Activated CD8-positive, alpha-beta memory T cell treated with anti-CD3 and anti-CD28 coated beads, Interleukin-2, amount 10 ng/mL, durations not matched to agents 7 days and 5 days (primary cell): ENCODE measurements at places on chromosomes 6 and 20. TPM values are rescaled to one million over a fixed set of nuclear protein-coding genes. Genes with fewer than 3 reads are reported as not detected.

Gene FOXA2
- not detected for total RNA-seq

Gene MAFB
- total RNA-seq, result 0.40 TPM

GRCh38 chr6:110277100-110277665 lies 81.0 kb downstream of the METTL24 start:
- no peak overlapping the region for H3K4me3 ChIP-seq
- no peaks in the 10 kb centered on the region for H3K36me3 ChIP-seq
- H3K27me3 ChIP-seq, result peaks cover 10% of the 10 kb centered on the region
- H3K4me1 ChIP-seq, result no peaks in the 10 kb centered on the region

Gene PPP1R3G
- total RNA-seq, result not detected

DNA sequence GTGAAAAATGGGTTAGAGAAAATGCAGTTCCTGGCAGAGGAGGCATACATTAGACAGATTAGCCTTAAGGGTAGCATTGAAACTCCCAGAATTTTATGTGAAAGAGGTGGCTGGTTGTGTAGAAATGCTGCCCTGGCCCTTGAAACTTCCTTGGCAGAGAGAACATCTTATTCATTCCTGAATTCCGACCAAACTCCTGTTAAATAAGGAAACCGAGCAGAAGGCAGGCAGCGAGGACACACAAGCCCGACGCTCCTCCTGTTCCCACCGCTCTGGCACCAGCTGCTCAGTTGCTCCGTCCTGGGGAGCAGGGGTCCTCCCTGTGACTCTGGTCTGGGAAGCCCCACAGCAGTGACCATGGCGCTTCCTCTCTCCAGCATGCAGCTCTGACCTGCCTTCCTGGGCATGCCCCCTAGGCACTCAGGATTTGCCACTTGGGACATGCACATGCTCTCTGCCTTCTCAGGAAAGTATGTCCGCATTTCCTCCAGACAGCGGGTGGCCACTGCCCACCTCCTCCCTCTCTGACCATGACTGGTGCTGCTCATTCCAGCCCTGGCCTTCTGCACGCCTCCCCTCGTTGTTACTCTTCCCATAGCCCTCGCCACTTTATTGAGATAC lies 35.2 kb upstream of the CLDN20 start:
- H3K27ac ChIP-seq, result no peak overlapping the region
- no peak for DNase-seq
- H3K36me3 ChIP-seq, result peaks cover 5% of the 10 kb centered on the region
- H3K27me3 ChIP-seq, result no peaks in the 10 kb centered on the region
- no peak overlapping the region for H3K4me3 ChIP-seq

Gene SNPH
- total RNA-seq, result 3.6 TPM

- H3K36me3 ChIP-seq, result no peaks in the 10 kb centered on the region
- peak overlapping the region; percentile 26 for H3K27ac ChIP-seq
- no peaks in the 10 kb centered on the region for H3K27me3 ChIP-seq
- no peak overlapping the region for H3K4me3 ChIP-seq
- peaks cover 48% of the 10 kb centered on the region for H3K4me1 ChIP-seq
- peak; percentile 27 for DNase-seq
These were observed 105.0 kb upstream of the DUSP22 start for GRCh38 chr6:187210-187861.

GRCh38 chr6:7691021-7691420 lies 34.9 kb upstream of the BMP6 start:
- H3K4me1 ChIP-seq, result no peaks in the 10 kb centered on the region
- H3K36me3 ChIP-seq, result no peaks in the 10 kb centered on the region
- DNase-seq, result no peak
- H3K4me3 ChIP-seq, result no peak overlapping the region
- peaks cover 31% of the 10 kb centered on the region for H3K27me3 ChIP-seq

DNA sequence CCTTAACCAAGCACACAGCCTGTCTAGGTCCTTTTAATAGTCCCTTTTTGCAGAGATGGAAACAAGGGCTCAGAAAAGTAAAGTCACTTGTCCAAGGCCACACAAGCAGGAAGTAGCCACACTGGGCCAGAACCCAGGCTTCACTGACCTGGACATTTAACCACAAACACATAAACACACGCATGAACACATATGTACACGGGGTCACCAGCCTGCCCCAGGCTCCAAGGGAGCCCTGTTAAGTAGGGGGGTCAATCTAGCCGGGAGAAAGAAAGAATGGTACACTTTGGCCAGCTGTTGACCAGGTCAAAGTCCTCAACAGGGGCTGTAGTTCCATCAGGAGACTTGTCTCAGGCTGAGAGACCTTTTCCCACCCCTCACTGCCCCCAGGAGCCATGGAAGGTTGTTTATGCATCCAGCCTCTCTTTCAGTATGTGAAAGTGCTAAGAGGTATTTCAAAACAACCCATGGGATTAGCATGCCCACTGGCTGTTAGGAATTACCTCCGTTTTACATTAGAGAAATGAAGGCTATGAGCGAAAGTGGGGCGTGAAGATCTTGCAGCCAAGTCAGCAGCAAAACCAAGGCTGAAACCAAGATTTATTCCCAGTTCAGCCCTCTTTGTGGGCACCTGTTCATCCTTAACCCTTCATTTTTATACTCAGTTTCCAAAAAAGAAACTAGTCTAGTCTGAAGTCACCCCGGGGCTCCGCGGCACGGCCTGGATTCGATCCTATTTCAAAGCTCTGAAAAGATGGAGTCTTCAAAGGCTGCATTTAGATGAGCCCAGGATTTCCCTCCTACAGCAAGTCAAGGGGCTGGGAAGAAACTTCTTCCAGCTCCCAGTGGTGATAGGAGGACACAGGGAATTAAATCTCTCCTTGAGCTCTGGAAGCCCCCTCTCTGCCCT lies 9.8 kb downstream of the SDC4 start:
- H3K4me1 ChIP-seq, result peaks cover 12% of the 10 kb centered on the region
- no peak overlapping the region for H3K27ac ChIP-seq
- DNase-seq, result no peak
- H3K36me3 ChIP-seq, result no peaks in the 10 kb centered on the region
- H3K4me3 ChIP-seq, result no peak overlapping the region
- no peaks in the 10 kb centered on the region for H3K27me3 ChIP-seq

- no peaks in the 10 kb centered on the region for H3K36me3 ChIP-seq
- no peak for DNase-seq
- H3K27ac ChIP-seq, result no peak overlapping the region
- no peak overlapping the region for H3K4me3 ChIP-seq
These were observed 84.6 kb downstream of the DLL1 start for GRCh38 chr6:170206317-170206621.

GRCh38 chr6:158043586-158044524 lies 62.2 kb downstream of the SYNJ2 start:
- H3K4me1 ChIP-seq, result peaks cover 64% of the 10 kb centered on the region
- no peak for DNase-seq
- H3K27ac ChIP-seq, result peak overlapping the region; percentile 0
- no peak overlapping the region for H3K4me3 ChIP-seq
- H3K27me3 ChIP-seq, result no peaks in the 10 kb centered on the region

DNA sequence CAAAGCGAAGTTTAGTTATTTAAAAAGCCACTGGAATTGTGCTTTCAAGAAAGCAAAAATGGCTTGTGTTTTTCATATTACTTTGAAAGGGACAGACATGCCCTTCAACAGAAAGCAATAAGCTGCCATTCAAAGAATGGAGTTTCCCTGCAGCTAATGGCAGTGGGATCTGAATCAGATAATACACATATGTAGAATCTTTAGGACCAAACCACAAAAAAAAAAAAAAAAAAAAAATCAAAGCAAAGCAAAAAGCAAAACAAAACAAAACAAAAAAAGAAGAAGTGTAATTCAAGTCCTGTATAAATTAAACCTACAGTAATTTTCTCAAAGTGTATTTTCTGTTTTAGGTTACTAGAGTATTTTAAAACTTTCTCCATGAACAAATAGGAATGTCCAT lies 63.6 kb upstream of the ZNF217 start:
- no peak for DNase-seq
- no peaks in the 10 kb centered on the region for H3K27me3 ChIP-seq
- H3K4me1 ChIP-seq, result peaks cover 71% of the 10 kb centered on the region
- peak overlapping the region; percentile 60 for H3K27ac ChIP-seq

Gene RBBP9
- 13.4 TPM for total RNA-seq

DNA sequence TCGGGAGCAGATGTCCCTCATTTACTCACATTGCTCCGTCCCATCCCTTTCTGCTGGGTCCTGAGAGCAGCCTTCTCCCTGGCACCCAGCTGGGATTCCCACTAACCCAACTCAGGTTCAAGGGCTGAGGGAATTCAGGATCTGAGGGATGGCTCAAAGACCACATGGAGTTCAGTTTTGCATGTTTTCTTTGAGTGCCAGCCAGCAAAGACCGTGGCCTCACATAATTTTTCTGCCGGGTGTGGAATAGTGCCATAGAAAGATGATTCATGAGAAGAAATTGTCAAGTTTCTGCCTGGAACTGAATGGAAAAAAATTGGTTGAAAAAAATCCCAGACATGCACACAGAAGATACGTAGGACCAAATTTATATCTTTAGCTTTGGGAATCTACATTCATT lies 168.6 kb downstream of the CD83 start:
- peaks cover 7% of the 10 kb centered on the region for H3K27me3 ChIP-seq
- no peak overlapping the region for H3K27ac ChIP-seq
- DNase-seq, result no peak
- H3K4me1 ChIP-seq, result peaks cover 17% of the 10 kb centered on the region

GRCh38 chr20:572727-573126 lies 29.1 kb upstream of the CSNK2A1 start:
- peaks cover 4% of the 10 kb centered on the region for H3K4me1 ChIP-seq
- no peak for DNase-seq
- no peak overlapping the region for H3K27ac ChIP-seq
- H3K4me3 ChIP-seq, result no peak overlapping the region

- peaks cover 70% of the 10 kb centered on the region for H3K27me3 ChIP-seq
- peaks cover 1% of the 10 kb centered on the region for H3K4me1 ChIP-seq
These were observed 15.0 kb downstream of the FOXA2 start for GRCh38 chr20:22569353-22569752.

- H3K27me3 ChIP-seq, result no peaks in the 10 kb centered on the region
- H3K27ac ChIP-seq, result no peak overlapping the region
- H3K36me3 ChIP-seq, result peaks cover 4% of the 10 kb centered on the region
These were observed 2.3 kb upstream of the UCKL1 start for GRCh38 chr20:63958471-63958870.

- H3K27me3 ChIP-seq, result peaks cover 3% of the 10 kb centered on the region
- no peaks in the 10 kb centered on the region for H3K4me1 ChIP-seq
- no peaks in the 10 kb centered on the region for H3K36me3 ChIP-seq
- no peak for DNase-seq
- H3K27ac ChIP-seq, result no peak overlapping the region
These were observed 116.1 kb upstream of the CCN2 start for GRCh38 chr6:132067286-132067685.

Gene HTR1E
- total RNA-seq, result not detected

Gene TXLNB
- total RNA-seq, result 0.38 TPM

Gene C20orf202
- total RNA-seq, result not detected

GRCh38 chr6:50959081-50959641 lies 140.5 kb downstream of the TFAP2B start:
- no peaks in the 10 kb centered on the region for H3K4me1 ChIP-seq
- no peak overlapping the region for H3K4me3 ChIP-seq
- no peaks in the 10 kb centered on the region for H3K36me3 ChIP-seq
- H3K27ac ChIP-seq, result no peak overlapping the region

DNA sequence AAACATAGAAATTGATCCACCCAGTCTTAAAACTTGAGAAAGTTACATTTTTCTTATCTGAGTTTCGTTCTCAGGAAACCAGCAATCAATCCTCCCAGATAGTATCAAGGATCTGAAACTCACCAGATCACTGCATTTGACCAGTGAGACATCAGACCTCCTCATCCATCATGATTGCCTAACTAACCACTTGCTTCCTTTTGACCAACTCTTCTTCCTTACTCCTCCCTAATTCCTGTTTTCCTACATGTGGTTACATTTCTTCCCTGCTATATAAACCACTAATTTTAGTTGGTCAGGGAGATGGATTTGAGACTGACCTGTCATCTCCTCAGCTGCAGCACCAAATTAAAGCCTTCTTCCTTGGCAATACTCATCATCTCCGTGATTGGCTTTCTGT lies 357.1 kb upstream of the POU3F2 start:
- no peaks in the 10 kb centered on the region for H3K36me3 ChIP-seq
- no peak overlapping the region for H3K27ac ChIP-seq
- DNase-seq, result no peak
- no peaks in the 10 kb centered on the region for H3K4me1 ChIP-seq
- H3K27me3 ChIP-seq, result no peaks in the 10 kb centered on the region

DNA sequence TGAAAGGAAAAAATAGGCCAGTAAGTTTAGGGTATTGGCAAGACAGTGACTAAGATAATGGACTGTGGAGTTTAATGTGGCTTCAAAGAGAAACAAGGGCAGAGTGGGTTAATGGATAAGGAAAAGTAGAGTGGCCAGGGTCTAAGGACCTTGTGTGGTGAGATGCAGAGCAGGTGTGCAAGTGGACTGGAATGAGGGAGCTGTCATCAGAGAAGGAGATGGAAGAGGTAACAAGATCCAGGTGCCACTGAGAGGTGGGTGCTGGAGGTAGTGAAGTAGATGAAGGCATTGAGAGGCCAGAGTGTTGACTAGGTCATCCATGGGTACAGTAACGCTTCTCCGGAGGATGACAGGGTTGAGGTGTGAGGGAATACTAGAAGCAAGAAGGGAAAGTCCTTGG lies 136.1 kb downstream of the QRSL1 start:
- H3K4me3 ChIP-seq, result no peak overlapping the region
- H3K27me3 ChIP-seq, result peaks cover 2% of the 10 kb centered on the region
- H3K27ac ChIP-seq, result no peak overlapping the region
- no peaks in the 10 kb centered on the region for H3K36me3 ChIP-seq
- no peaks in the 10 kb centered on the region for H3K4me1 ChIP-seq

Gene MTFR2
- total RNA-seq, result 31.8 TPM

GRCh38 chr6:169171951-169172350 lies 81.7 kb downstream of the THBS2 start:
- no peak overlapping the region for H3K4me3 ChIP-seq
- no peak overlapping the region for H3K27ac ChIP-seq
- no peak for DNase-seq
- H3K27me3 ChIP-seq, result peaks cover 3% of the 10 kb centered on the region
- H3K4me1 ChIP-seq, result no peaks in the 10 kb centered on the region

Gene SMPDL3A
- 0.52 TPM for total RNA-seq
